ENCODE measurements at places on chromosomes 4 and X.

DNA sequence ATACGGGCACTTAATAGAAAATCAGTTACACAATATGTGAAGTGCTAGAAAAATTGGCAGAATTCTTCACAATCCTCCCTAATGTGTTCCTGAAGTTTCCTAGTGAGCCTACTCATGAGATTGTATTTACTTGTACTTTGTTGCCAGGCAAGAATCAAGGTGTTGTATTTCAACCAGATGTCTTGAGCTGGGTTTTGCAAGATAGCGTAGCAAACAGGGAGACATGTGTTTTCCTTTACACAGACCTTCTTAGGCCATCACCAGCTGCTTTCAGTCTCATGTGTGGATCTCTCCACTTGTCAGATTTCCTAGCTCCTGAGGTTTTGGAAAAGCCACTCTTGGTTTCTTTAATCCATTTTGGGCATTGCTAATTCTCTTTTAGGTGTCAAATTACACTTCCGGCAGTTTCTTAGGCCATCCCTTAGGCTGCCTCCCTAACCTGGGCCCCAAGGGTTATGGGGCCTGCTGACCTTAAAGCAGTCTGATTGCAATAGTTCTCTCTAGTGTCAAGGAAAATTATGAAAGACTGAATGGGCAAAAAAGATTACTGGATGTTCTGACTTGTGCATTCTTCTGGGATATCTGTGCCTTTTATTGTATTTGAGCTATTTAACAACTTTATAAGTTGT is 12.2 kb upstream of the EDA start:
- DNase-seq = no peak

DNA sequence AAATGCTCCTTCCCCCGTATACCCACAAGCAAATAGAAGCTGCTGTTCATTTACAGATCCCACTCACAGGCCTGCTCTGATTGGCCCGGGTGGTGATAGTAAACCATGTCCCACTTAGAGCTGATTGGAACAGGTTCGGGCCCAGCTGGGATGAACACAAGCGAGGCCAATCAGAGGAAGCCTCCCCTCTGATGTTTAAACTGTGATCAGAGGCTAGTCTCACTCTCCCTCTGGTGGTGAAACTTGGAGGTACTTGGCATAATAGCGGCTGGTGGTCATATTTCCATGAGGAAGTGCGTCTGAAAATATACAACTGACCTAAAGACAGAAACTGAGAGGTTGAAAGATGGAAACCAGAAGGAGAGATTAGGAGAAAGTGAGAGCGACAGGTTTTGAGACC is 51.5 kb upstream of the TRPC3 start:
- DNase-seq = no peak

DNA sequence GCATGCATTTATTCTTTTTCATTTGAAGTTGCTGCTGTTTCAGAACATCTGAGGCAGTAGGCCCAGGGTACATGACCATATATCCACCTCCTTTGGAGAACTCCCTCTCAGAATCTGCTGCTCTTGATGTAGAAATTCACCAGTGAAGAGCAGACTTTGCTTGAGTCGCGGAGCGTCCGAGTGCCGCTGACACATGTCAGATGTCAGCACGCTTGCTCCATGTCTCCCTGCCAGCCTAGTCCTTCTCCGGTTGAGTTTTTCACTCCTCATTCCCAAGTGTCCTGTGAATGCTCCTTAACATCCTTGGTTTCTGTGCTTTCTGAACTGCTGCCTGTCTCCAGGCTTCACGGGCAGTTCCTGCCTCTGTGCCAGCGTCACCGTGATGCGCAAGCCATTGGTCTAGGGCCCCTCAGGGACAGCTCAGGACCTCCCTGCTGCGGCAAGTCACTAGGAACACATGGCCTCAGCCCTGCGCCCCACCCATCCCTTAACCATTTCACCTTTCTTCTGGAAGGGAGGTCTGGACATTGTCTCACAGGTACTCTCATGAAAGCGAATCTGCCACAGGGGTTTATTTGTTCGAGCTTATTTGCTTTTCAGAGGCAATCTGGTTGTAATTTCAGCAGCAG is 93.1 kb upstream of the RBPJ start:
- no peak for DNase-seq

DNA sequence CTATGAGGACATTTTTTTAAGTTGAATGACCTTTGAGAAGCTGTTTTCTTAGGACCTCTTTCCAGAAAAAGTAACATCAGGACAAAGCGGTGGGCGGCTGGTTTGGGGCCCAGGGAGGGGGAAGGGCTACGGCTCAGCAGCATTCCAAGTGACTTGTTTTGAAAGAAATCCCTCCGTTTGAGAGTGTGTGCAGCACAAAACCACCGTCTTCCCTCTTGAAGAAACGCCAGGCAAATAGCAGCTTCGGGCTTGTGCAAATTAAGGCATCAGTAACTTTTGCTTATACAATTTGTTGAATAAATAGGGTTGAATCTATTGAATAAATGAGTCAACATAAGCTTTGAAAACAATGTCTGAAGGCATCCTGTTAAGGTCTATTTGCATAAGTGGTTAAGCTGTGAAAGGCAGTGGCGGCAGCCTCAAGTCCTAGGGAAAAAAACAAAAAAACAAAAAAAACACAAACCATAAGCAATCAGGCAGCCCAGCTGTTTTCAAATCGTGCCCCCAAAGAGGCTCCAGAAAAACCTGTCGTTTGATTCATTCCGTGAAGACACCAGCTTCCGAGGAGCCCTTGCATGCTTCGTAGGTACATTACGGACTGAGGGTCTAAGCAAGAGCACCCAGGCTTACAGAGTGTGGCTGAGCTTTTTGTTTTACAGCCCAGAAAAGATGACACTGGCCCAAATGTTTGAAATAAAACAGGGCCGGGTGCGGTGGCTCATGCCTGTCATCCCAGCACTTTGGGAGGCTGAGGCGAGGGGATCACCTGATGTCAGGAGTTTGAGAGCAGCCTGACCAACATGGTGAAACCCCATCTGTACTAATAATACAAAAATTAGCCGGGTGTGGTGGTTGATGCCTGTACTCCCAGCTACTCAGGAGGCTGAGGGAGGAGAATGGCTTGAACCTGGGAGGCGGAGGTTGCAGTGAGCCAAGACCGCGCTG is 103.7 kb downstream of the CRLF2 start:
- DNase-seq = no peak

DNA sequence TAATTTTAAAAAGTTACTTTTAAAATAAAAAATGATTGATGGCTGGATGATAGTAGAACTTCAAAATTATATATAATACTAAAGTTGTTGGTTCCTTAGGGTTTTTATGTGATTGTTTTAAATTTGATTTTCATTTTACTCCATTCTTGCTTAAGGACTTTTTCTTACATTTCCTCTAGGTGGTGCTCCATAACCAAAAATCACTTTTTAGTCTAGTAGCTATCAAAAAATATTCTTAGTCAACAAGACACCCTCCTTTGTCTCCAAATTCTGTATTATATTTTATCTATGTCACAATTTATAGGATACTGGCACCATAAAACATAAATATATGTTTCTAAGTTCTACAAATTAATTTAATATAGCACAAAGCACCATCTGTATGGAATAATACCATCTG is 67.2 kb upstream of the BRWD3 start:
- DNase-seq = peak; percentile 5

DNA sequence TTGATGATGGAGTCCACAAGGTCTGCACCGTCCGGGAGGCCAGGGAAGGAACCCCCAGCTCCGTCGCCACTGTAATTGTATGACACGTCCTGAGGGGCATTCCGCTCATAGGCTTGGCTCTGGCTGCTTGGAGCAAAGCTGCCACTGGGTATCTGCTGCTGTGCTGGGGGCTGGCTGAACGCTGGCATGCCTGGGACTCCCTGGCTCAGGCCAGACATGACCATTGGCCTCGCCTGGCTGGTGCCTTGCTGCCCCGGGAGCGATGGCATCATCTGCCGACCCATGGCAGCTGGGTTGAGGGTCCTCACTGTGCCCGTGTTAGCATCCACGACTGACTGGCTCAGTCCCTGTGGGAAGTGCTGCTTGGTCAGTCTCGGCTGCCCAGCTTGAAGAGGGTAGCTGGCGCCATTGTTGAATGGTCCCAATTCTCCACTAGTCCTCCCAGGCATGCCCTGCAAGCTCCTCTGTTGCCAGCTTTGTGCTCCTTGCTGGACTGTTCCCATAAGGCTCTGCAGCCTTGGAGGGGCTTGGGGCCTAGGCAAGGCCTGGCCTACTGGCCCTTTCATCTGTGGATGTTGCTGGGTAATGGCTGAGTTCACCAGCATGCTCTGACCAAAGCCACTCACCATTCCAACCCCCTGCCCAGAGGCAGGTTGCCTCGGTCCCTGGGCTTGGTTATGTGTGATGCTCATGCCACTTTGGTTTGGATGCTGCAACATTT is 53.9 kb downstream of the MGST2 start:
- DNase-seq = no peak

All from Ammon's horn (tissue), 1 donor.